Heart right ventricle (tissue), 16 donors: ENCODE measurements at places on chromosomes 4 and X. TPM values are rescaled to one million over a fixed set of nuclear protein-coding genes. Genes with fewer than 3 reads are reported as not detected.

GRCh38 chr4:154989511-154989910 lies 208.4 kb downstream of the RBM46 start:
- no peak for DNase-seq

DNA sequence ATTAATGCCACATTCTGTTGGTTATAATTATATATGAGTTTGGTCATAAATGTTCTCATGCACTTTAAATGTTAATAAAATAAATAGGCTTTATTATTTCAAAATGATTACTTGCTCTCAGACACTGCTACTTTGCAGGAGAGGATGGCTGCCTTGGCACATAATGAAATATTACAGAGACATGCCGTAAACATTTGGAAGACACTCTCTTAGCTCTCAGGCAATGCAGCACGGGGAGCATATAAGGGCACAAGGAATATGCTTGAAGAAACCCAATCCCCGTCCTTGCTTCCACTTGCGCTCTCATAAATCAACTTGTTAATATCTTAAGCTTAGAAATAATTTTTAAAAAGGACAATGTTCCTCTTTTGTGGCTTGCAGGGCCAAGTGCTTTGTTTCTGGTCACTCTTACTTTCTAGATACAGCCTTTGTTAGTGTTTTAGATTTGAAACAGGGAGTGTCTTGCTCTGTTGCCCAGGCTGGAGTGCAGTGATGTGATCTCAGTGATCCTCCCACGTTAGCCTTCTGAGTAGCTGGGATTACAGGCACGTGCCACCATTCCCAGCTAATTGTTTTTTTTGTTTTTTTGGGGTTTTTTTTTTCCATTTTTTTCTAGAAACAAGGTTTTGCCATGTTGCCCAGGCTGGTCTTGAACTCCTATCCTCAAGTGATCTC lies 445.0 kb downstream of the SPRY1 start:
- DNase-seq = no peak

- no peak for DNase-seq
Observed at GRCh38 chr4:169121861-169122382, 111.9 kb upstream of the CBR4 start.

DNA sequence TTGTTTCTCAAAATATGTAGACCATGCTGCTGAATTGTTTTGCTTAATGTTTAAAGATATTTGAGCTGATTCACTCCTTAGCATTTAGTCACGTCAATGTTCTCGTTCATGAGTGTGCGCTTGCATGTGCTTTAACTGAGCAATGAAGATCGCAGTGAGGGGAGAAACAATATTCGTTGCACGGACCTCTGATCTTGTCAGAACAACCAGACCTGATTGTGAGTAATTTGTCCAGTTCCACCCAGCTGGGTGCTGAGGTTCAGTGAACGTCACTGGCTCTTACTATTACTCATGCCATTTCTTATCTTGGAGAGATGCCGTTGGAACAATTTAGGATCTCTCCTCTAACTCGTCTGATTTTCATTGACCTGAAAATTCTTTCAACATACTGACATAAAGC lies 15.0 kb upstream of the PRKX start:
- DNase-seq = no peak

DNA sequence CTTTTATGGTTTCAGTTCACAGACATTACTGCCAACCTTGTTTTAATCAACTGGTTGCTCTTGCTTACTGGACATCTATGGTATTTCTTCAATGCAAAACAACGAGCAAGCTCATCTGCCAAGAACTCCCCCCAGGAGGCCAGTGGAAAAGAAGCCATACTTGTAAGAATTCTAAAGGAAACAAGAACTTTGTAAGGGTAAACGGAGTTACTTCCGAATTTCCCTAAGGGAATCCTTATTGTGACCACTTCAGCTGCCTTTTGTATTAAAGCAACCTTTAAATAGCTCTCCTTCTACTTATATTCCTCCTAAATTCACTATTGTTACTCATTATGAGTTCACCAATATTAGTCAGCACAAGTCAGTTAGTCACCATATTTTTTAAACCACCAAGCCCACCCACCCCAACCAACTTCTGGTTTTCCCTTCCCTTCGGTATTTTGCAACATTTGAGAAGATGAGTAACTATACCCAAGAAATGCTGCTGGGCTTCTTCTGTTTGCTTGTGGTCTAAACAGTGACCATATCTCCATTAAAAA lies 602.8 kb upstream of the DIPK2B start:
- no peak for DNase-seq

DNA sequence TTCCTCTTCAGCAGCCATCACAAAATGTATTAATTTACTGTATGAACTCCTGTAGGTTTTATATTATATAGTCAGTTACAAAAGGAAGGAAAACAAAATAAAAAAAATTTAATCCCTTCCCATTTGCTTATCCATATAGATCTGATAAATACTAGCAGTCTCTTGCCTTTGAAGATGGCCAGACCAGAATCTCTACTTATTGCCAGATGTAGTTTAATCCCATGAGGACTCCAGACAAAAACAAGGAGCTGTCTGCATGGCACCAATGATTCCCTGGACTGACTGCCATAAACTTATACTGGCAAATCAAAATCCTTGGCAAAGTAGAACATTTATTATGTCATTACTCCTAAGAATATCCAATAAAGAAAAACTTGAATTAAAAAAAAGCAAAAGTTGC lies 223.3 kb upstream of the MAB21L2 start:
- DNase-seq = no peak

- no peak for DNase-seq
Observed at GRCh38 chr4:188619456-188620149, 480.4 kb downstream of the TRIML1 start.

The TCEAL6 gene
- not detected for polyA plus RNA-seq

The PSAPL1 gene
- polyA plus RNA-seq = not detected

The SSX3 gene
- polyA plus RNA-seq = not detected

The IDH3G gene
- 73.4 TPM for polyA plus RNA-seq

The SSX4B gene
- not detected for polyA plus RNA-seq

- no peak for DNase-seq
Observed at GRCh38 chrX:8504451-8504850, 39.8 kb downstream of the VCX3B start.
